ENCODE measurements at places on chromosomes 16 and 17. TPM values are rescaled to one million over a fixed set of nuclear protein-coding genes. Genes with fewer than 3 reads are reported as not detected.
A peak's percentile ranks its signal among the peaks of the same experiment; 100 is the strongest.

GRCh38 chr16:28196387-28196987 lies 15.3 kb downstream of the XPO6 start:
- no peak for DNase-seq

DNA sequence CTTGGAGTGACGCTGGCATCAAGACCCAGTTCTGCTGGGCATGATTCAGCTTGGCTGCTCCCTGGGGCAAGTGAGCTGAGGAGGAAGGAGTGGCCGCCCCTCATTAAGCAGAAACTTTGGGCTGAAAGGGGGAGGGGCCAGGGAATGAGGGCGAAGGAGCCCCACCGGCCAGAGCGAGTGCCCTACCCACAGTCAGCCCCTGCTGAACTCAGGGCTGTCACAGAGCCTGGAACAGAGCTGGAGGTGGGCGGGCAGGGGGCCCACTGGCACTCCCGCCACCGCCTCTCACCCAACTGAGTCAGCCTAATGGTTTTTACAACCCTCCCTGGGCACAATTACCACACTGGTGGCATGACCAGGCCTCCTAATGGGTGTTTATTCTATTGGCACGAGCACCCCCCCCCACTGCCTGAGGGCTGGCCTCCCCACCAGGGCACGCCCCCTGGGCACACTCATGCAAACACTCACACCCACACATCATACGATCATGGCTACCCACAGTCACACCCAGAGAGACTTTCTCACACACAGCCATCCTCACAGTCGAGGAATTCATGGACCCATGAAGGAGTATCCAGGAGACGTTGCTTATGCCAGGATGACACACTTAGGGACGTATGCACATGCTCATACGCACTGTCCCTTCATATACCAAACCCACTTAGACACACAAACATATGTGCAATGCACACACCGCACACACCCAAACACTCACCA lies 19.2 kb downstream of the UNC119 start:
- DNase-seq, result no peak

GRCh38 chr16:20944861-20945574 lies 44.4 kb downstream of the LYRM1 start:
- DNase-seq, result peak; percentile 89

- DNase-seq, result no peak
These were observed 88.6 kb upstream of the BRD7 start for GRCh38 chr16:50457423-50457822.

Gene MLKL
- 21.9 TPM for total RNA-seq

Gene ZNF629
- total RNA-seq, result 2.6 TPM

Gene KRTAP1-5
- total RNA-seq, result not detected

Gene DPEP3
- total RNA-seq, result not detected

Gene CASKIN2
- total RNA-seq, result 1.6 TPM

GRCh38 chr17:49577650-49577934 lies 1.9 kb downstream of the NXPH3 start:
- DNase-seq, result no peak

DNA sequence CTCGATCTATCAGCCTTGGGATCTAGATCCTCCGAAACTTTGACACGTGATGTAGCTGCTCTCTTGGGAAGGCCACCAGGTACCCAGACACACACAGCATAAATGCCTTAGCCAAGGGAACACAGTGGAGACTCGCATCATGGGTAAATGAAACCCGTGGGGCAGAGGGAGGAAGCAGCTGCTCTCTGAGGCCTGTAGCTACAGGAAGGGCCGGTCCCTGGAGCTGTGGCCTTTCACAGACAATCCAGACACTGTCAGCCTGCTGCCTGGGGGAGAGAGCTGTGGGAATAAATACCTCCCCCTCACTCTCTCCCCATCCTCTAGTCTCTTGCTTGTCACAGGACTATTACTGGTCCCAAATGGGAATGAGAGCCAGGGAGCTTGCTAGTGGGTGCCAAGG lies 351.2 kb downstream of the UTP18 start:
- no peak for DNase-seq

DNA sequence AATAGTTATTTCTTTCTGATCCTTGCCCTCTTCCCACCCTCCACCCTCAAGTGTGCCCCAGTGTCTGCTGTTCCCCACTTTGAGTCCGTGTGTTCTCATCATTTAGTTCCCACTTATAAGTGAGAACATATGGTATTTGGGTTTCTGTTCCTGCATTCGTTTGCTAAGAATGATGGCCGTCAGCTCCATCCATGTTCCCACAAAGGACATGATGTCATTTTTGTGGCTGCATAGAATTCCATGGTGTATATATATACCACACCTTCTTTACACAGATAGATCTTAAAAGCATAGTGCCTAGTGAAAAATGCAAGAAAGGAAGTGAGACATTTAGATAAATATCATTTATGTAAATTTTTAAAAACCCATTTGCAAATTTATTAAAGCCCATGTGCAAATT lies 33.1 kb downstream of the HS3ST2 start:
- DNase-seq, result no peak

DNA sequence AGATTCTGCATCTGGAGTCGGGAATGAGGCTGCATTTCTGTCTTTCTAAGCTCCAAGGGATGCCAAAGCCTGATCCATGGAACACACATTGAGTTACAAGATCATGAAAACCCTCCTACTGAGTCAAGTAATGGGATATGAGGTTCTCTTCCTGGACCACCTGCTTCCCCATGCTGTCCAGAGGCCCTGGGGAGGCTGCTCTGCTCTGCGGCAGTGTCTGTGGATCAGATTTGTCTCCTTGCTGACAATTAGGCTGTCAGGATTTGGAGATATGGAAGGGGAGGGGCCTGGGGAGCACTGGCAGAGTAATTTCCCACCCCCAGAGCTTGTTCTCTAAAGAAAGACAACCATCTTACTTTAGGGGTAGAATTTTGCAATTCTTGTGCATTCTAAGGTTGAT lies 33.0 kb downstream of the C16orf95 start:
- DNase-seq, result no peak

DNA sequence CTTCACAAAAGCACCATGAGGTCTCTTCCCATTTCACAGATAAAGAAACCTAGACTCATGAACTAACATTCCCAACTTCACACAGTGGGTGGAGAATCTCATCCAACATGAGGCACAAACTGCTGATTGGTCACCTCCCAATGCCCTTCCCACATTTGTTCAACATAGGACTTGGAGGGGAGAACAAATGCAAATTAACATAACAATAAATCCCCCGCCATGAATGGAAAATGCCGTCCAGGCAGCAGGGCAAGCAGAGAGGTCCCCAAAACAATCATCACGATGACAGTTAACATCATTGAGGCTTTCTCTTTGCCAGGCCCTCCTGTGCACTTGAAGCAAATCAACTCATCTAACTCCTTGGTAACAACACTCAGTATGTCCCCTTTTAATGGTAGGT lies 185.3 kb downstream of the TMEM132E start:
- no peak for DNase-seq

- no peak for DNase-seq
These were observed 86.3 kb upstream of the DHX40 start for GRCh38 chr17:59479141-59479540.

DNA sequence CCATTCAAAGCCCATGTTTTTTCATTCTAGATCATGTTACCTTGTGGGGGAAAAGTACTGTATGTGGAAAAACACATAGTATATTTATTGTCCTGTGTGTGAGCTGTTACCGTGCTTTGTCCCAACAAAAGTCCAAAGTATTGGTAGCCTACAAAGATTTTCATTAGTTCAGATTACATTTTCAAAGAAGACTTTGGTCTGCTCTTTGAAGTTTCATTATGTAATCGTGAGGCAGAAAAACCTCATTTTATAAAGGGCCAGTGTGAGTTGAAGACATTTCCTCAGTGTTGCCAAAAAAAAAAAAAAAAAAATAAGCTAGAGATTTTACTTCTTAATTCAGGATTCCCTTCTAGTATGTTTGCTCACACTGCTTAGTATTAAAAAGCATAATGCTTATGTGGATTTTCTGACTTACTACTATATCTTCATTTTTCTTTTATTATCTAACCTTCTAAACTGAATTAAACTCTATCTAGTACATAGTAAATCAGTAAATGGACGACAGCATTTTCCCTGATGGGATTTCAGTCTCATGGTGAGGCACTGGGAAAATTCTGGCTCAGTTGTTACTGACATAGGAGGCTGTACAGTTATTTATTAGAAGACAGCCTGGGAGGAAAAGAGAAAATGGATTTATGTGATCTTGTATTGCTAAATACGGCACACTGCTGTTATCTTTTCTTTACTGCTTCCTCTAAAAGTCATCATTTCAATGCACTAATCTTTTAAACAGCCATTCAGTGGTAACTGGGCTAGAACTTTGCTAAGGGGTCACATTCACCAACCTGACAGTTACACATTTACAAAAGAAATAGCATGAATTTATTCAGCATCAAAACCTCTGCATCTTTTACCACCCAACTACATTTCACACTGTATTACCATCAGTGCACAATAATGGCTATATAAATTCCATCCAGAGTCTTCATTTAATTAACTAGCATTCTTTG lies 100.6 kb downstream of the STXBP4 start:
- no peak for DNase-seq

DNA sequence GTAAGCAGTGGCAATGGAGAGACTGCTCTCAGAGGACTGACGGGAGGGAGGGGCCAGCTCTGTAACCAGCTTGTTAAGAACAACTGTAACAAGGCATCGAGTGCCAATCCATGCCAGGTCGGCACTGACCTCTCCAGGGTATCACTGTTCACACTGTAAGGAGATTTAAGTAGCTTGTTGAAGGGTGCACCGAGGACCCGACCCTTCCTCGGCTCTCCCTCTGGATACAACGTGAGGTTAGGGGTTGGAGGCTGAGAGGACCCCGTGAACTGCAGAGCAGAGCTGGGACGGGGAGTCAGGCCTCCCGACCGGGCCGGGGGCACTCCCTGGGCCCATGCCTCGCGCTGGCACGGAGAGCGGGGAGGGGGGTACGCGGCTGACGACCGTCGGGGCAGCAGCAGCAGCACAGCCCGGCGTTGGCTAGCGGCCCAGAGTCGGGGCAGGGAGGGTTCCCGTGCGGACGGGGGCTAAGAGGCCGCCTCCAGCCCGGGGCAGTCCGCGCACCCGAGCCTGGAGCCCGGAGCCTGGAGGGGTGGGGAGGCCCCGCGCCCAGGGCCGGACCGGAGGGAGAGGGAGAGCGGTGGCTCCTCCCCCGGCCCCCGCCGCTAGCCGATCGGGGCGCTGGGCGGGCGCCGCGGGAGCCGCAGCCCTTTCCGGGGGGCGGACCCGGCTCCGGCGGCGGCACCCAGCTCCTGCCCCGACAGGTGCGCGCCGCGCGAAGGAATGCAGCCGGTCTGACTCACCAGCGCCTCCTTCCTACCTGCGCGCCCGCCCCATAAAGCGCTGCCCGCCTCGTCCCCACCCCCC lies at the start of gene ITGB4:
Gene ITGB4, plus strand, starts transcription at position 804 of the 807 bp plus-strand sequence. CDS start 3,245 bp downstream, outside the sequence.
- peak; percentile 92 for DNase-seq

DNA sequence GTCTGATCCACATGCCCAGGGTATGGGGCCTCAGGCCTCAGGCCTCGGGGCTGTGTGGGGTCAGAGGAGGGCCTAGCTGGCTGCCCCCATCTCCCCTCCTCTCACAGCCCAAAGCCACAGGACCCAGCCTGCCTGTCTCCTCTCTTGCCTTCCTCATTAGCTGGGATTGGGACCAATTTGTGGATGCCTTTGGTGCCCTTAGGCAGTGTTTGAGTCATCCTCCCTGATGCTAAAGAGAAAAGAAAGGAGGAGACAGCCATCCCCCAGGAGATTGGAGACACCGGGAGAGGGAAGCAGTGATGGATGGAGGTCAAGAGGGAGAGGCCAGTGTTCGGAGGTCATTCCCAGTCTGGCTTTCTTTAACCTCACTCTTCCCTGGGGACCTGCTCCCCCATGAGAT lies 23.3 kb upstream of the NOG start:
- DNase-seq, result no peak

- DNase-seq, result no peak
These were observed 26.6 kb downstream of the RARA start for GRCh38 chr17:40335620-40336019.

GRCh38 chr16:53054670-53055485 lies at the start of gene CHD9:
TSS of gene CHD9 (plus strand) at chr16:53054991. CDS start at chr16:53156090, 101,099 bp downstream.
- peak; percentile 93 for DNase-seq

- DNase-seq, result no peak
These were observed 341 bp downstream of the PCYT2 start for GRCh38 chr17:81910840-81911276.

GRCh38 chr16:86181526-86181925 lies 282.6 kb downstream of the IRF8 start:
- DNase-seq, result no peak

DNA sequence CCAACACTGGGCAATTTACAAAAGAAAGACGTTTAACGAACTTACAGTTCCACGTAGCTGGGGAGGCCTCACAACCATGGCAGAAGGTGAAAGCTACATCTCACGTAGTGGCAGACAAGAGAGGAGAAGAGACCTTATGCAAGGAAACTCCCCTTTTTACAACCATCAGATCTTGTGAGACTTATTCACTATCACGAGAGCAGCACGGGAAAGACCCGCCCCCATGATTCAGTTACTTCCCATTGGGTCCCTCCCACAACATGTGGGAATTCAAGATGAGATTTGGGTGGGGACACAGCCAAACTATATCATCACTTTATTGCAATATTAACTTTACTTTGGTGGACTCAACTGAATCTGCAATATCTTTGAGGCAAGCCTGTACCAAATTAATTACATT lies 11.9 kb upstream of the ENGASE start:
- DNase-seq, result no peak

- peak; percentile 91 for DNase-seq
These were observed 72.2 kb downstream of the ZNF778 start for GRCh38 chr16:89289428-89290395.

- DNase-seq, result no peak
These were observed 52.1 kb downstream of the SCNN1B start for GRCh38 chr16:23354246-23354645.

Gene UMOD
- not detected for total RNA-seq

Gene TAF15
- total RNA-seq, result 338 TPM

Gene RNF227
- total RNA-seq, result 6.5 TPM

DNA sequence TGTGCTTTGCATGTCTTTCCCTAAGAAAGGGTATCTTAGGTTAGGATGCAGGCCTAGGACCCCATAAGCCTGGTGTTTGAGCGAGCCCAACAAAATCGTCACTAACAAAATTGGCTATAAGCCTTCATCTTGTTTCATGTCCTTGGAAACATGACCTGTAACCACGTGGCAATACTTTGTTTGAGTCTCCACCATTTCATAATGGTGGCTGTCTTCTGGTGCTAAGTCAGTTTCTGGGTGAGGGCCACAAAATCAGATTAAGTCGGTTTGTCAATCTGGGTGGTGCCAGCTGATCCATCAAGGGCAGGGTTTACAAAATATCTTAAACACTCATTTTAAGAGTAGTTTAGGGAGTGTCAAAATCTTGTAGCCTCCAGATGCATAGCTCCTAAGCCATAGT lies 33.0 kb downstream of the C16orf54 start:
- DNase-seq, result no peak

Gene PRSS21
- total RNA-seq, result 11.8 TPM

Gene KRTAP4-4
- total RNA-seq, result not detected

Gene HOXB9
- total RNA-seq, result 0.21 TPM

Gene ATP2A1
- total RNA-seq, result 2.4 TPM

GRCh38 chr17:7560172-7561027 lies 1.3 kb upstream of the SENP3 start:
- peak; percentile 89 for DNase-seq

Gene RND2
- total RNA-seq, result 0.07 TPM

- peak; percentile 86 for DNase-seq
These were observed 504 bp downstream of the MAZ start for GRCh38 chr16:29806641-29807425.
